ENCODE measurements at places on chromosomes 4 and X.
A peak's percentile ranks its signal among the peaks of the same experiment; 100 is the strongest.

GRCh38 chr4:164617426-164617825, 136.5 kb upstream of the SMIM31 start:
- no peak for DNase-seq

GRCh38 chrX:21691512-21692018, 33.4 kb upstream of the KLHL34 start:
- DNase-seq = no peak

DNA sequence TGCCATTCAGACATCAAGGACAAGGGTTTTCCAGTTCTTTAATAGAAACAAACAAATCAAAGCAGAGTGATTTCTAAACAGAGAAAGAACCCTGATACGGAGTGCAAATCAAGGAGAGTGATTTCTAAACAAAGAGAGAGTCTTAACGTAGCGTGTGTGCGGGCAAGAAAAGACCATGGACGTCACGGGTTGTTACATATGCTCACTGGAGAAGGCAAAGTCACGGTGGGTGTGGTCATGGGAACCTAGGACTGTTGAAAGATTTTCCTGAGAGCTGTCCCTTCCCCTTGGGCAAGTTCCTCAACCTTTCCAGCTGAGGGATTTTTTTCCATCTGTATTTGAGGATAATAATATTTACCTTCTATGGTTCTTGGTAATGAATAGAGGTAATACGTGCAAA, 95.0 kb upstream of the SLC34A2 start:
- no peak for DNase-seq

- no peak for DNase-seq
Observed at GRCh38 chrX:137166591-137166990, 132.8 kb upstream of the GPR101 start.

DNA sequence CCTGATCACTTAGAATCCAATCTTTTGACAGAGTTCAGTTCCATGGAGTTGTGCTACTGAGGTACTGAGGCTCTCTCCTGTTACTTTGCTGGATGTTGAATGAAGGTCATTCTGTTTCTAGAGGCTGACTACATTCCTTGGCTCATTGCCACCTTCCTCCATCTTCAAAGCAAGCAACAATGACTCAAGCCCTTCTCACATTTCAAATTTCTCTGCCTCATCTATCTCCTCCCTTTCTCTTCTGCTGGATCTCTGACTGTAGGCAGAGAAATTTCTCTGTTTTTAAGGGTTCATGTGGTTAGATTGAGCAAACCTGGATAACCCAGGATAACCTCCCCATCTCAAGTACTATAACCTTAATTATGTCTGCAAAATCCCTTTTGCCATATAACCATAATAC, 775.4 kb downstream of the STPG2 start:
- no peak for DNase-seq

- DNase-seq = no peak
Observed at GRCh38 chr4:181140037-181140603, 1103.1 kb upstream of the TENM3 start.

DNA sequence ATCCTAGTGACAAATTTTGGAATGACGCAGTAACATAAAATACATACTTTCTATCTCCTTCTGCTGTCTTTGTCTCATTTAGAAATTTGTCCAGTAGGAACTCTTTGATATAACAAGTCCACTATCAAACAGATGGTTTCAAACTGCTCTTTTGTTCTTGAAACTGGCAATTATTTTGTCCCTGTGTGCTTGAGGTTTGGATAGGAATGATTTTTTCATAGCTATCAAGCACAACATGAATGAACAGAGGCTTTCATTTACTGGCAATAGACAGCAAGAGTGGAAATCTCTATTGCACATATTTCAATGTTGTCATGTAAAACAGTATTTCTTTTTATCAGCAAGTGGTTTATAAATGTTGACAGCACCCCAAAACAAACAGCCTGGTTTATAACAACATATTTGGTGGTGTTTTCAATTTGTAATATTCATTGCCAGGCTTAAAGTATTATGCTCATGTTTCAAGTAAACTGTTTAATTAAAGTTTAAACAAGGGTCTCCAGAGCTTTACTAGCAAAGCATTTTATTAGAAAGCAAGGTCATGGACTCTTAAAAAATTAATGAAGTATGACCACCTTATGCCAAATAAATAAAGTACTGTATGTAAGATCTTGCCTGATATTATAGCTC, 60.0 kb downstream of the TIGD2 start:
- no peak for DNase-seq

DNA sequence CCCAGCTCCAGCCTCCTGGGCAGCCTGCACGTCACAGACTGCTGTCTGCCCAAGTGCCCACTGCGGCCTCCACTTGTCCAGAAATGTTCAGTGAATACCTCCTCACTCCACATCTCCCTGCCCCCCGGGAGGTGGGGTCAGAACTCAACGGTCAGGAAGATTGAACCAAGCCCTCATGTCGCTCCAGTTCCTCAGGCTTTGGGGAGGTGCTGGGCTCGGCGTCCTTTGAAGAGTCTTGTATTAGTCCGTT, 82.4 kb upstream of the LRPAP1 start:
- DNase-seq = peak; percentile 38

GRCh38 chr4:155799116-155799793, 40.4 kb downstream of the GUCY1B1 start:
- DNase-seq = no peak

DNA sequence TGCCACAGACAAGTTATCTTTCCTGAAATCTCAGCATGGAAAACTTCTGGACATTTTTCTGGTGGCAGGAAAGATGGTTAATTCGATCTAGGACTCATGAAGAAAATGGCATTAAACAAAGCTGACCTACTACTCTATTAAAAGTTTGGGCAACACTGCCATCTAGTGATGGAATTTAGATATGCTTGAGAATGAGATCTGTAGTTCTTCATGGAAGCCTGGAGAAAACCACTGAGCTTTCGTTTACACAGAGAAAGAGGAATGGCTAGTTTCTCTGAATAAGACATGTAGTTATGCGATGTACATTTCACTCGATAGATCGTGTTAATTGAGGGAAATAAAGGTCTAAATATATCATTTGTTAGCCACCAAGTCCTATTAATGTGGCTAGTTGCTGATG, 51.7 kb upstream of the CHRDL1 start:
- no peak for DNase-seq

DNA sequence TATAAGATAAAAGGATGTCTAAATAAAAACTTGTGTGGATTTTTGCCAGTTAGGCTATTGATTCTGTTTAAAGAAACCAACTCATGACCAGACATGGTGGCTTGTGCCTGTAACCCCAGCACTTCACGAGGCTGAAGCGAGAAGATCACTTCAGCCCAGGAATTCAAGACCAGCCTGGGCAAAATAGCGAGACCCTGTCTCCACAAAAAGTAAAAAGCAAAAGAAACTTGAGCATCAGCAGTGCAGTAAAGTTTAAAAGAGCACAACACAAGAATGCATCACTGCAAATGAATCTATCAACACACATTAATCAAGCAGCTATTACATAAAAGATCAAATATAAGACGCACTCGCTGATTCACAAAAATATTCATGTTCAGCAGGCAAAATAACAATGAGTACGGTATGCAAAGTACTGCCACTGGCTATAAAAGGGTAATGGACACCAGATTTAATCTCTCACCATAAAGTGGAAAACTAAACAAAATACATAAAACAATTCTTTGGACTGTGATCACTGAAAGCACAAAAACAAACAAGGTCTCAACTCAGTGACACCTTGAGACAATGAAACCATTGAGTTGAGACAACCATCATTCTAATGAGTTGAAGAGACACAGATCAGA, 41.3 kb downstream of the LRBA start:
- DNase-seq = no peak

- no peak for DNase-seq
Observed at GRCh38 chr4:158129694-158130093, 43.1 kb downstream of the GASK1B start.

GRCh38 chrX:131955099-131955777, 67.9 kb upstream of the STK26 start:
- DNase-seq = no peak

DNA sequence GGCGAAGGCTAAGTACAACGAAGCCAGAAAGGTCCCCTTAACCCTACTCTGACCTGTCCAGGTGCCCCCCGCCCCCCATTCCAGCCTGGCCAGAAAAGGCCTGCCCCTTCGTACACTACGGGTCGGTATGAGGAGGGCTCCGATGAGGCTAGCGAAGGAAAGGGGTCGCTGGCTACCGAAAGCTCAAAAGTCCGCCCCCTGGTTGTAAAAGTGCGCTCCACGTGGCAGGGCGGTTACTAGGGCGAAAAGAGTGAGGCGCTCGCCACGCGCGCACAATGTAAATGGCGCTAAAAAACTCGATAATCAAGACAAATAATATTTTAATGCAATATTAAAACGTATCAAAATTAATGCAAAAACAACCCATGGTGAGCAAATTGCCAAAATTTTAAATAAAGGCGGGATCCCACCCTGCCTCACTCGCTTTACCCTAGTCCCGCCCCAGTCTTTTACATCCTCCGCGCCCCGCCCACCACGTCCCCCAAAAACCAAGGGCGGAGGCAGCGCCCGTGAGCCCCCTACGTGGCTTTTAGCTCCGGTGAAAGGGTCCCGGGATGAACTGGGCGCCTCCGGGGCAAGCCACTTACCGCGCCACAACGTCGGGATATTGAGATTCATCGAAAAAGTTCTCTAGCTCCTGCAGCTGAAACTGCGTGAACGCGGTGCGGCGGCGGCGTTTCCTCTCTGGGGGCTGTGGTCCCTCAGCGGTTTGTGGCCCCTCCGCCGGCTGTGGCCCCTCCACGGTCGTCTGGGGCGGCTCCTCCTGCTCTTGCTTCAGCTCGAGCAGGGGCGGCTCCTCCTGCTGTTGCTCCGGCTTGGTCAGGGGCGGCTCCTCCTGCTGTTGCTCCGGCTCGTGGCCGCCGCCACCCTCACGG, 929 bp downstream of the ESX1 start:
- DNase-seq = no peak

DNA sequence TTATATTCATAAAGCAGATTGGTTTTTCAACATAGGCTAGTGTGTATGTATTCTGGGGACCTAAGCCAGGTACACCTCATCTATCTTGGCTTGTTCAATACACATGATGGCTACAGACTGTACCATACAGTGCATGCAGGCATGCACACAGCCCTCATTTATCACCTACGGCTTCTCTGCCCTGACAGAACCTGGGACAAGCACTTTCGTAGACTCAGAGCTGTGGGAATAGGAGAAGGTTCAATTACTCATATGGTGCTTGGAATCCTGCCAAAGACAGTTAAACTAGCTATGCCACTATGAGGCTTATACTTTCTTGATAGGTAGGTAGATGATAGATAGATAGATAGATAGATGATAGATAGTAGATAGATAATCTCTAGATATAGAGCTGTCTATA, 457.2 kb downstream of the GALNTL6 start:
- DNase-seq = no peak

- DNase-seq = no peak
Observed at GRCh38 chr4:151604238-151604637, 156.6 kb downstream of the GATB start.

GRCh38 chr4:8731364-8731763, 138.8 kb downstream of the CPZ start:
- peak; percentile 24 for DNase-seq

DNA sequence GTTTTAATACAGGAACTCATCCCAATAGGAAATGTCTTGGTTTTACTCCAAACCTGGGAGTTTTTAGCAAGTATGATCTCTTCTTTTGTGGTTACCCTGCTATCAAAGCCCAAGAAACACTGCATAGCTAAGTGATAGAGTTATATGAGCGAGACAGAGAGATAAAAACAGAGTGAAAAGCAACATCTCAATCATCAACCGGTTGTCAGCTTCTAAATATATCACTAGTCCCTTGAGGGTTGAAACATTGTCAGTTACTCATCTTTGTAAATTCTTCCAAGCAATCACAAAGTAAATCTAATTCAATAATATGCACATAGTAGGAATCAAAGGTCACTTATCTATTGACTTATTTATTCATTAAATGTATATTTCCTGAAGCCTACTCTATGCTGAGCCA, 483.9 kb downstream of the IDS start:
- no peak for DNase-seq

- no peak for DNase-seq
Observed at GRCh38 chrX:115895678-115896329, 274.7 kb upstream of the AGTR2 start.

DNA sequence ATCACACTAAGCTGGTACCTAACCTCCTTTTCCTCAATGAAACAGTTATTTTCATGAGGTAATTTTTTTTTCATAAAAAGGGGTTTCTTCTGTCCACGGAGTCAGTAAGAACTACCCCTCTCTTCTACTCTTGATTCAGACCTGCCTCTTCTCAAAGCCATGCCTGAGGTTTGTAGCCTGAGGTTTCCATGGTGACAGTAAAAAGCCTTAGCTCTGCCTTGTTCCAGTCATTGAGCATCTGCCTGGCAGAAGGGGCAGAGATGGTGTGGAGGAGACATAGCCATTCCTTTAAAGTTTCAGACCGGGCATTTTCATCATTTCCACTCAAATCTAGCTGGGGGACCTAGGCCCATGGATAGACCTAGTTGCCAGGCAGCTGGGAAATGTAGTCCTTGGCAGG, 135.5 kb downstream of the REPS2 start:
- DNase-seq = no peak

- no peak for DNase-seq
Observed at GRCh38 chr4:116531870-116532269, 553.5 kb downstream of the TRAM1L1 start.

- no peak for DNase-seq
Observed at GRCh38 chr4:84965553-84966381, 723 bp downstream of the WDFY3 start.

DNA sequence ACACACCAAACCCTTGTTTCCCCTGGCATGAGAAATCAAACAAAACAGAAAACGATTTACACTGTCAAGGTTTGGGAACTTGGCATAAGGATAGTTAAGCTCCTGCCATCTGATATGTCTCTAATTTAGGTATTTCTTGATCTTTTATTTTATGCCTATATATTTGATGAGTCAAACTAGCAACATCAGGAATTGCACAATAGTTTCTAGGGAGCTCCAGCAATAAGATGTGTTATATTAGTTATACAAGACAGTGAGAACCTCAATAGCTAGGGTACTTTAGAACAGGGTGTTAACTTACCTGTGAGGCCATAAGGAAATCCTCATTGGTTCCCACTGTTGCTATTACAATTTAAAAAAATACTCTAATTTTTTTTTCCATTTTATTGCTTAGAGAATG, 474.2 kb downstream of the GBA3 start:
- DNase-seq = no peak

GRCh38 chr4:80072744-80073472, at the start of gene ANTXR2:
Gene ANTXR2 (minus strand): TSS chr4:80073229. CDS start chr4:80072560, 669 bp downstream.
- DNase-seq = peak; percentile 89

DNA sequence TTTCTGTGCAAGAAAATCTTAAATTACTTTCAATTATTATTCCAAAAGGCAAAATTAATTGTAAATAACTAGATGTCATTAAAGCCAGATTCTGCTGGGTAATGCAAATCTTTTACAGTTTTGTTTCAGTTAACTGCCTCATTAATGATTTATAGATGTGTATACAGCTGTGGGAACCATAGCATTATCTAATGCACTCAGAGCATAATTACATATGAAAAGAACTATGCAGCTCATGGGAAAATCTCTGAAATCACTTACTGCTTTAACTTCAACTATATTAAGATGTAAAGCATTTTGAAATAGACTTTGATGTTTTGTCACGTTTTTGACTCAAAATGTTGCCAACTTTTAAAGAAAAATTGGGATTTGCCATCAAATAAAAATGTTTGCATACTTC, 630.3 kb upstream of the KLHL4 start:
- DNase-seq = no peak
